NCI-H524 (cell line): ENCODE measurements at places on chromosomes 3 and 15.
A peak's percentile ranks its signal among the peaks of the same experiment; 100 is the strongest.

GRCh38 chr3:90145094-90145860 is 1037.9 kb downstream of the EPHA3 start:
- DNase-seq = no peak

GRCh38 chr15:29618586-29618985 is 203.7 kb downstream of the TJP1 start:
- no peak for DNase-seq

GRCh38 chr3:179969525-179969924 is 67.2 kb downstream of the PEX5L start:
- no peak for DNase-seq

DNA sequence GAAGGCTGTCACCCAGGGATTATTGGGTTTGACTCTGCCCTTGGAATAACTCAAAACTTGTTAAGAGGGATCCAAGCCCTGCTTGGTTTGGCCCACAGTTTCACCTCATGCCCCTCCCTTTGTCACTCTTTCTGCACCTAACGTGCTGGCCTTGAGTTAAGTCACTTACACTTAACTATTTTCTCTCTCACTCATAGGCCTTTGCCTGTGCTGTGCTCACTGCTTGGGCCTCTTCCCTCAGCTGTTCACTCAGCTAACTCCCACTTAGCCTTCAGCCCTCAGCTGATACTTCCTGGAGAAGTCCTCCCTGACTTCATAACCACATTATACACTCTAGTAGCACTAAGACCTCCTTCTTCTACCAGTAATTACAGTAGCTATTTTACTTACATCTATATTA is 133.3 kb downstream of the CMSS1 start:
- DNase-seq = no peak

DNA sequence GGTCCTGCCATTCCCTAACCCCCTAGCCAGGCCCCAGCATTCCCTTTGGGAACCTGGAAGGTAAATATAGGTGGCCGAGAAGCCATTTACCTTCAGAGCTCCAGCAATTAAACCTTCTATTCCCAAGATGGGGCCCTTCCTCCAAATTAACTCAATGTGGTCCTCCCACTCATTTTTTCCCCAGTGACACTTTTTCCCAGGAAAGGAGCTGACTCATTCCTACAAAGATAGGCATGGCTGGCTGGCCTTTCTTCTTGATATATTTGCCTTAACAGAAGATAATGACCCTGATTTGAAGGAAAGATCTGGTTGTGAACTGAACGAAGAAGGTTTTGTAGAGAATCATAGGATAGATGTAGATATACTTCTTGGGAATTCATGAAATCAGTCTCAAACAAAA is 279.0 kb upstream of the VEPH1 start:
- no peak for DNase-seq

DNA sequence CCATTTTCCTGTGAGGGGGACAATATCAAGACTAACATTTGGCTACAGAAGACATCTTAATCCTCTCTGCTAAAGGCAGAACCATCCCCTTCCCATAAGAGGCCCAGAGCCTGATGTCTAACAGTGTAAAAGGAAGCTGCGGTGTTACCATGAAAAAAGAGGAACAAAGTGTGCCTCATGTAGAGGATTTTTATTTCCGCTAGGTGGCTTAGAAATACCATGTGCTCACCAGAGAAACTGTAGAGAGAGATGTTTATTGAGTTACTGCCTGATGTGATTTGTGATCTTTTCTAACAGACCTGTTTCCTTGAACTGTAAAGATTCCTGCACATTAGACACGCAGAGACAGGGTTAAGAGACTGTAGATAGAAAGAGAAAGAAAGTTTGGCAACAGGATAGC is 22.0 kb downstream of the OR5H15 start:
- DNase-seq = peak; percentile 46

DNA sequence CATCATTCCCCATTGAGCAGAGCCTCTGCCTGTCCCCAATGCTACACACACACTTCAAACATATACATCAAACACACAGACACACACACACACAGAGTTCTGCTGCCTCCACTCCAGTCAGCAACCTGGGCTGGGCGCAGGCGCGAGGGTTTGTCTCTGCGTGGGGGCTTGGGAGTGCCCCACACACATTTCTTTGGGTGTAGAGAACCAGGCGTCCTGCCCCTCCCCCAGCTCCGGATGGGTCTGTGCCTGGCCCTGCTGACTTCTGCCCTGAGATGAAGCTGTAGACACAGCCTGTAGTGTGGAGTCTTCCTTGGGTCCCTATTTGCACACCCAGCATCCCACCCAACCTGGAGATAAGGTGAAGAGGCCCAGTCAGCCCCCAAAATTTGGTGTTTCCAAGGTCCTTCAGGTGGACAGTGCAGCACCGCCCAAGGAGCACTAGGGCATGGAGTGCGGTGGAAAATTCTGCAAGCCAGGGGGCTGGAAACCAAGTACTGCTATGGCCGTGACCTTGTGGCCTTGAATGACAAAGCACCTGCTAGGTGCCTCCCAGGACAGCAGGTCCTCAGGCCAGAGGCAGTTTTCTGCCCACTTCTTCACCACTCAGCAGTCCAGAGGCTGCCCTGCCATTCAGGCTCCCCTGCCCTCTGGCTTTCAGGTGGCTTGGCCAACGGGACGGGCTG is 26.8 kb downstream of the FBXW12 start:
- no peak for DNase-seq

DNA sequence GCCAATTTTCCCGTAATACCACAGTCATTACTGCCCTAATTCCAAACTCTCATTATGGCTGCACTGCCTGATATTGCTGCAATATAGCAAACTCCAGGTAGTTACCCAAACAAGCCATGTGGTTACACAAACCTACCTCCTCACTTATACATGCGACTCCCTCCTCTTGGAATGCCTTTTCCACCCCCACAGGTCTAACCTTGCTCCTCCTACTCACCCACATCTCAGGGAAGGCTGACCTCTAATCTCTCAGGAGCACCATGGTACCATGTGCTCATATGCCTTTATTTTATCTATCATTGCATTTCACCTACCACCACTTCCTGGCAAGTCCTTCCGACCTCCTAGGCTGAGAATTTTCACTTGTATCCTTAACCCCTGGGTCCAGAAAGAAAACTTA is 2.9 kb downstream of the RBPMS2 start:
- DNase-seq = no peak

- no peak for DNase-seq
These were observed 261.0 kb downstream of the ADAMTSL3 start for GRCh38 chr15:83914906-83915305.

DNA sequence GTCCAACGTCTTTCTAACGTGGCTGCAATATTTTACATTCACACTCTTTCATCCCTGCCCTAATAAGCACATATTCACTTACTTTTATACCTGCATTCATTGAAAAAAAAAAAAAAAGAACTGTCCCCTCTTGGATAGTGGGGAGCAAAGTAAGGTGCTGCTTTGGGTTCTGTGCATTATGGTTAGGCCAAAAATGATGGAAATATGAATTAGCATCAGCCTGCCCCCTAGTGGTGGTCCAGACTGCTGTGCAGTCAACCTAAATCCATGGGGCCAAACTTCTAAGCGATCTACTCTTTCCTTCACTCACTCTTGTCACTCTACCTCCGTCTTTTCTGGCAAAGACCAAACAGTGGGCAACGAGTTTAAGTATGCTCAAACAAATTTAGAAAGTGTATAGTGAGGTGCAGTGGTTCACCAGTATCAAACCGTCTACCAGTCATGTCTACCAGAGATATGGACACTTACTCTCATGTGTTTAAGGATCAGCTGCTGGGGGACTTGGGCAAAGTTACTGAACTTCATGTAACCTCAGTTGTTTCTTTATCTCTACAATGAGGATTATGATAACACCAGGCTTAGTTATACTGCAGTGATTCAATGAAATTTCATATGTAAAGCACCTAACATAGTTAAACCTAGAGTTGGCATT is 61.5 kb upstream of the GRM7 start:
- peak; percentile 49 for DNase-seq

DNA sequence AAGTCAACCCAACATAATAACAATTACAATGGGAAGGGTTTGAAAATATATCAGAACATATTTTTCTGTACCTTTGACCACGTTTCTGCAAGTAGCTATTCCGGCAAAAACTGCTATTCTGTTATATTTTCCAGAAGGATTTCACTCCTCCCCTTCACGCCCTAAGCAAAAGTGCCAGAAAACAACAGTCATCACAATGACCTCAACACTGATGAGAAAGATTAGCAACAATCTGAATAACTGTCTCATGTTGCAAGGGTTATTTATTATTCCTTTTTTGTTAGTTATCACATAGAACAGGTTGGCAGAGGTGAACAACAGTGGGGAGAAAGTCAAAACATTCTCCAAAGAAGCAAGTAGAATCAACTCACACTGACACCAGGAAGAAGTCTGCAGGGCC is 269.4 kb upstream of the ARRDC4 start:
- no peak for DNase-seq

DNA sequence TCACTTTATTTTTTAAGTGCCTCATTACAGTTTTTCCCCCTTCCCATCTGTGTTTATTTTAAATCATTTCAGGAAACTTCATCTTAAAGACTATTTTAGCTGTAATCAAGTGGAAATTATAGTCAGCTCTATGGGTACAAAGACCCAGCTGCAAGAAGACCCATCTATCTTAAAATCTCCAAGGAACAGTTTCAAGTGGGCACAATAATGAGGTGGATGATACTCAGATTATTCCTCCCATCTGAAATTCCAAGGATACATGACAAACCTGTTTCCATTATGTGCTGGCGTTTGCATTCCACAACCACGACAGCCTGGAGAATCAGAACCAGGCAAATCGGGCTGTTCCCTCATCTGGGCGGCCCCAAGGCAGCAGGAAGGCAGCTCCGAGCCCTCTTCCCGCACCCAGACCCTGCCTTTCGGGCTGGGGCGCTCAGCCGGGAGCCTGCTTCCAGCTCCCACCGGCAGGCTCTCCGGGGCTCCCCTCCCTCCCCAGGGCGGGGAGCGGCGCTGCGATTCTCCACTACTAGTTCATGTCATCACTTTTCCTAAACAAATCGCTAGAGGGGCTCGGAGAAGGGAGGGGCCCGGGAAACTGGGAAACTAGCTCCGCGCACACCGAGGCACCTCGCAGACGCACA is at the start of gene MGLL:
Gene MGLL, minus strand, starts transcription at position 475 of the 641 bp plus-strand sequence. Its CDS starts 197 bp downstream, at position 278.
- DNase-seq = peak; percentile 68

- DNase-seq = no peak
These were observed 80.9 kb upstream of the RPL32 start for GRCh38 chr3:12922306-12922705.

GRCh38 chr3:193974191-193974652 is 161.7 kb upstream of the HES1 start:
- no peak for DNase-seq

- no peak for DNase-seq
These were observed 14.8 kb upstream of the INSYN1 start for GRCh38 chr15:73767806-73768501.

- DNase-seq = no peak
These were observed 16.6 kb downstream of the TEX264 start for GRCh38 chr3:51687431-51688205.

DNA sequence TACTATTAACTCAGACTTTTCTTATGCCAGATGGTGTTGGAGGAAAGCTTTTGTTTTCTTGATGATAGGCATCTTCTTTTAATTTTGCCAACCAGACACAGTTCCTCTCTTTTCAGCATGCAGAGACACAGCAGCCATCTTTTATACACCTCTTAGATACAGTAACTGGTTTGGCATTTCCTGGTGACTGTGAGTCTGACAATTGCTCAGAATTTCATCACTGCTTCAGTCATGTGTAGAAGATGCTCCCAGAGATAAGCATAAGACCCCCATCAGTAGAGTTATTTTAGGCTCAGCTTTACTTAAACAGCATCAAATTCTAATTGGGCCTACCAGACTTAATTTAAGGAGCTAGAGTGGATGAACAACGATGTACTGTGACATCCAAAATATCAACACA is 779.0 kb downstream of the SQOR start:
- DNase-seq = no peak

DNA sequence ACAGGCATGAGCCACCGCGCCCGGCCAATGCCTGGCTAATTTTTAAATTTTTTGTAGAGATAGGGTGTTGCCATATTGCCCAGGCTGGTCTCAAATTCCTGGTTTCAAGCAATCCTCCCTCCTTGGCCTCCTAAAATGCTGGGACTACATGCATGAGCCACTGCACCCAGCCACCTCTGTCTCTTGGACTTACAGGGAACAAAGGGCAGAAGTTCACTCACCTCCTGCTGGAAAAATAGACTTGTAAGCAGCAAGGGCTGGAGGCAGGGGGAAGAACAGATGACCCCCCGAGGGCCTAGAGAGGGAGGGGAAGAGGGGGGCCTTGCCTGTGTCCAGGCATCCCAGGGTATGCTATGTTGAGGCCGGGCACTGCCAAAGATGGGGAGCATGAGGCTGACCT is 22.2 kb downstream of the DUSP7 start:
- no peak for DNase-seq

DNA sequence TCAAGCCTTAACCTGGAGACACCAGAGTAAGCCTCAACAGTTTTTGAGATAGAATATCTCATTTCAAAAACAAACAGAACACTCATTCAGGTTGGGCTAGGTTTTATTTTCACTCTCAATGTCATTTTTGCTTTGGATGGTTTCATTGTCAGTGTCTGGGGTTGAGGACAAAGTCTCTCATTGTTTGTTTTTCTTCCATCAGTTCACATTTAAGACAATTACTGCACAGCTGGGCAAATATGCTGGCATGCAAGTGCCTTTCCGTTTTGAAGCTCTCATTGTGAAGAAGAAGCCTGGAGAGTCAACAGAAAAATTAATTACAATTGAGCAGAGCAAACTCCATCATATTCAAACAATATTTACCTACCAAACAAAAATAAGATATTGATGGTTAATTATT is 1050.0 kb downstream of the TBL1XR1 start:
- no peak for DNase-seq

DNA sequence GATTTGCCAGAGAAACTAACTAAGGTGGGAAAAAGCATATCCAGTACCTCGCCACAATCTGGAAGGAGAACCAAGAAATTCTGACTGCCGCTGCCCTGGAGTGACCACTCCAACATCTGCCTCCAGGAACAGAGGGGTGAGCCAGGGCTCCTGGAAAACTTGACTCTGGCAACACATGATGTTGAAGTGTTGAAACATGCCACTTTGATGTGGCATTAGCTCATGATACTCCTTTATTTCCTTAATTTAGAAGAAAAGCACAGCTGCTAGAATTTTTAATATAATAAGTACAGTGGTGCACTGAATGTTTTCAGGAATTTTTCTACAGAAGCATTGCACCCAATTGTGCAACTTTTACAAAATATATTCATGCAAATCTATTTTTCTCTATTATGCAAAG is 109.9 kb upstream of the BCL6 start:
- DNase-seq = no peak

DNA sequence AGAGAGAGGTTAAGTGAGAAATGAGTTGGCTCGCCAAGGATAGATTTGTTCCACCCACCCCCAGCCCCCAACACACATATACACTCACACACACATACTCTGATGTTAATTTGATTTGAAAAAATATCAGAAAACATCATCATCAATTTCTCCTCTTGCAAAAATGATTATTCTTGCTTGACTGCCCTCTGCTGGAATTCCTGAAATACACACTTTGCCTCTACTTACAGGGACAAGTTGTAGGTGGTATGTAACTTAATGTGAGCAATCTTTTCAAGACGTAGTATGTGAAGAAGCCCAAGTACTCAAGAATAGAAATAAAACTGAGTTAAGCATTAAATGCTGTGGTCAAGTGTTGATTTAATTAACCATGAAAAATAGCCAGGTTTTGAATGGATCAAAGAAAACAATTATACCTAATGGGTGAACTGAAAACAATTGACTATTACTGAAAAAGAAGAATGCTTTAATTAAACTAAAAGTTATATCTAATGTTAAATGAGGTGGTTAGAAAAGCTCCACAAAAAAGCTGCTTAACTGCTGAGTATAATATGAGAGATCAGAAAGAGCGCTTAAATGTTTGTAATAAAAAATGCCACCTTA is 46.6 kb upstream of the MDFIC2 start:
- DNase-seq = peak; percentile 36

GRCh38 chr3:13008155-13008995 is 64.9 kb downstream of the IQSEC1 start:
- no peak for DNase-seq
